ENCODE measurements at places on chromosomes 3 and 15.

DNA sequence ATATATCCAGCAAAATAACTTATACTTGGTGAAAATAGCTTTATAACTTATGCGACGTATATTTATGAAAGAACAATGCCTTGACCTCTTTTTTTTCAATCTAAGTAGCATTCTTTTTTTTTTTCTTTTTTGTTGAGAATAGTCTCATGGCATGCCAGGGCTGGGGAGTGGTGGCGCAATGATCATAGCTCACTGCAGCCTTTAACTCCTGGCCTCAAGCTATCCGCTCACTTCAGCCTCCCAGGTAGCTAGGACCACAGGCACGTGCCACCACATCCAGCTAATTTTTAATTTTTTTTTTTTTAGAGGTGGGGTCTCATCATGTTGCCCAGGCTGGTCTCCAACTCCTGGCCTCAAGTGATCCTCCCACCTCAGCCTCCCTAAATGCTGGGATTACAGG, 43.5 kb downstream of the RAB8B start:
- no peak for DNase-seq
- no peak overlapping the region for H3K27ac ChIP-seq
- no peak overlapping the region for H3K4me3 ChIP-seq
- H3K4me1 ChIP-seq = no peaks in the 10 kb centered on the region

- no peaks in the 10 kb centered on the region for H3K36me3 ChIP-seq
- DNase-seq = no peak
- H3K27me3 ChIP-seq = peaks cover 24% of the 10 kb centered on the region
- H3K4me3 ChIP-seq = no peak overlapping the region
- H3K4me1 ChIP-seq = no peaks in the 10 kb centered on the region
Measured at GRCh38 chr15:100980410-100981046, 61.4 kb downstream of the LRRK1 start.

DNA sequence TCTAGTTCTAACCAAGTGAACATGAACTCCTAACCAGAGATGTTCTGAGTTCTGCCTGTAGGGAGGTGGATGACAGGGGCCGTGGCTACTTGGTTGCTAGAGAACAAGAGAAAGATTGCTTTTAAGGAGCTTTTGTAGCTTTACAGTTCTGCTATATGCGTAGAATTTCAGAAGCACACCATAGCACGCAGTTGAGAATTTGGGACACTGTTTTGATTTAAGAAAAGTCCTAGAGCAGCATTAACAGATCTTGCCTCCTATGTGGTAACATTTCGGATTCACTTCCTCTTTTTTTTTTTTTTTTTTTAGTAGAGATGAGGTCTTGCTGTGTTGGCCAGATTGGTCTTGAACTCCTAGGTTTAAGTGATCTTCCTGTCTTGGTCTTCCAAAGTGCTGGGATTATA, 181.7 kb downstream of the TCF12 start:
- H3K4me3 ChIP-seq = no peak overlapping the region
- H3K4me1 ChIP-seq = no peaks in the 10 kb centered on the region
- DNase-seq = no peak
- peaks cover 3% of the 10 kb centered on the region for H3K36me3 ChIP-seq

DNA sequence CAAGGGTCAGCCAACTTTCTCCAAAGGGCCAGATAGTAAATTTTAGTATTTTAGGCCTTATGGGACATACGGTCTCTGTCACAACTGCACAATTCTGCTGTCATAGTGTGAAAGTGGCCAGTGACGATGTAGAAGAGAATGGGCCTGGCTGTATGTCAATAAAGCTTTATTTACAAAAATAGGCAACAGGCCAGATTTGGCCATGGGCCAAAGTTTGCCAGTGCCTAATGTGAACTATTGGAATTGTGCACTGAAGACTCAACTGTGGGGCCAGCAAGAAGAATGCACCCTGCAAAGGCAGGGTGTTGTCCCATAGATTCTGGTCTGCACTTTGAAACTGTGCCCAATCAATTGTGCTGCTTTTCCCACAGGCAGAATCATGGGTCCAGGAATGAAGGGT, 69.4 kb upstream of the PRR23E start:
- peak; percentile 8 for DNase-seq
- no peaks in the 10 kb centered on the region for H3K4me1 ChIP-seq
- H3K4me3 ChIP-seq = no peak overlapping the region
- no peaks in the 10 kb centered on the region for H3K36me3 ChIP-seq

DNA sequence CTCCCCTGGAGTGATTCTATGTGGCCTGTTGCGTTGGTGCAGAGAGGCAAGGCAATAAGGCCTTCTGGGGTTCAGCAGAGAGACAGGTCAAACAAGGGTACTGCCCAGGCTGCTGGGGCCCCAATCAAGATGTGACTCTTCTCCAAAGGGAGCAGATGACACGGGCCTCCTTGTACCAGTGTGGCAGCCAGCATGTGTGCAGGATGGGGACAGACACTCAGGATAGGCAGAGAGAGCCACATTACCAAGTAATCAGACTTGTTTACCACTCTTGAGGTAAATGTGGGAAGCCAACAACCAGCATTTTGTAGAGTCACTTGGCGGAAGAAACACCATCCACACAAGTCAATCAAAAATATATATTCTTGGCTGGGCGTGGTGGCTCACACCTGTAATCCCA, 95.3 kb upstream of the DLG1 start:
- H3K4me1 ChIP-seq = no peaks in the 10 kb centered on the region
- H3K27ac ChIP-seq = no peak overlapping the region
- no peak overlapping the region for H3K4me3 ChIP-seq
- no peaks in the 10 kb centered on the region for H3K36me3 ChIP-seq
- no peak for DNase-seq

DNA sequence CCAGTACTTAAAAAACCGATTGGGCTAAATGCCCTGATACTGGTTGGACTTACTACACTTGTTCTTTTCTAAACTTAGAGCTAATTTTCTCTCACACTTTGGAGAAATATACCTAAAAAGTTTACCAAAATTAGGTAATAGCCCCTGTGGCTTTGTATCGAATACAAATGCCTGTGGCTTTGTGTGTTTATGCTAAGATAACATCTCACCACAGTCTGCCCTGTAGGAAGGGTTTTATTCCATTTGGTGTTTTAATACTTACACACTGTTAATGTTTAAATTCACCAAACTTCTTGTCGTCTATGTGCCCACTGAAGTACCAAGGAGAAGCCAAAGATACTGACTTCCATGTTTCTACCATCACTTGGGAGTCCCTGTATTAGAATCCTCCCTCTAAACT, 66.4 kb downstream of the BCHE start:
- no peaks in the 10 kb centered on the region for H3K27me3 ChIP-seq
- no peaks in the 10 kb centered on the region for H3K36me3 ChIP-seq
- DNase-seq = no peak
- no peak overlapping the region for H3K4me3 ChIP-seq

- H3K4me1 ChIP-seq = peaks cover 4% of the 10 kb centered on the region
- no peaks in the 10 kb centered on the region for H3K36me3 ChIP-seq
- H3K27me3 ChIP-seq = peaks cover 100% of the 10 kb centered on the region
- peak; percentile 76 for DNase-seq
Measured at GRCh38 chr3:147373301-147373700, 33.0 kb downstream of the ZIC4 start.

- no peak overlapping the region for H3K4me3 ChIP-seq
- H3K27ac ChIP-seq = no peak overlapping the region
- H3K27me3 ChIP-seq = no peaks in the 10 kb centered on the region
- DNase-seq = no peak
- H3K36me3 ChIP-seq = no peaks in the 10 kb centered on the region
Measured at GRCh38 chr15:70870051-70870450, 16.1 kb upstream of the LARP6 start.

GRCh38 chr15:31347981-31348803, 21.6 kb downstream of the KLF13 start:
- no peaks in the 10 kb centered on the region for H3K27me3 ChIP-seq
- no peak for DNase-seq
- H3K4me3 ChIP-seq = no peak overlapping the region
- H3K27ac ChIP-seq = no peak overlapping the region
- H3K36me3 ChIP-seq = no peaks in the 10 kb centered on the region
- H3K4me1 ChIP-seq = no peaks in the 10 kb centered on the region

DNA sequence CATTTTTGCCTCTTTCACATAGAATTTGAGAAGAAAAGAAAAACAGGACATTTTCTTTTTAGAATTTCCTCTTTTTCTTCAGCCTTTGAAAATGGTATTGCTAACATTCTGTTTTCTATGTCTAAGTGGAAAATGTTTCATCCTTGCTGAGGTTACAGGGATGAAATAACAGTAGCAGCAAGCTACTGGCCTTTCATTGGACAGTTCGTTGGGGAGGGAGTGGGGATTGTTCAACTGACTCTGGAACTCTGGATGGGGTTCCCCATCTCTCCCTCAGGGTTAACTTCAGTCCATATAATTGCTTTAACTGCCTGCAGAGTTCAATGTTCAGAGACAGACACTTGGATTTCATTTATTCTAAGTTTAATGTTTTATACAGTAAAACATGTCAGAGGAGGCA, 346.0 kb downstream of the NLGN1 start:
- no peaks in the 10 kb centered on the region for H3K4me1 ChIP-seq
- DNase-seq = no peak

DNA sequence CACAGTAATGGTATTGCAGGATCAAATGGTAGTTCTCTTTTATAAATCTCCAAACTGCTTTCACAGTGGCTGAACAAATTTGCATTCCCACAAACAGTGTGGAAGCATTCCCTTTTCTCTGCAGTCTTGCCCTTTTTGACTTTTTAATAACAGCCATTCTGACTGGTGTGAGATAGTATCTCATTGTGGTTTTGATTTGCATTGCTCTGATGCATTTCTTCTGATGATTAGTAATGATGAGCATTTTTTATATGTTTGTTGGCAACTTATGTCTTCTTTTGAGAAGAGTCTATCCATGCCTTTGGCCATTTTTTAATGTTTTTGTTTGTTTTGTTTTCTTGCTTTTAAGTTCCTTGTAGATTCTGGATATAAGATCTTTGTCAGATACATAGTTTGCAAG, 316.1 kb upstream of the TMCO5A start:
- H3K27me3 ChIP-seq = no peaks in the 10 kb centered on the region
- no peak overlapping the region for H3K27ac ChIP-seq
- no peak for DNase-seq
- H3K4me3 ChIP-seq = no peak overlapping the region

DNA sequence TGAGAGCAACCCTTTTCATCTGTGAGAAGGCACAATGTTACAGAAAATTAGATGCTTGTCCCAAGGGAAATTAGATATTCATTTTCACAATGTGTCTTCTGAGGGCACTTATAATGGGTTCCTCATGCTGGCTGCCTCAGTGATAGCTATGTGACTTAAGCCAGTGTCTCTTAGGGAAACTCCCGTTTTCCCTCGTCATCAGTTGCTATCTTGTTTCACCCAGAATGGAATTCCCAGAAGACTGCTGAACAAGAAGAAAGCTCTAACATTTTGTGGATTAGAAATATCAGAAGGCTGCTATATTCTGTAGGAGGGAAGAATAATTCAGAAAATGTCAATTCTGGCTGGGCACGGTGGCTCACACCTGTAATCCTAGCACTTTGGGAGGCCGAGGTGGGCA, 67.9 kb upstream of the WDR72 start:
- H3K4me1 ChIP-seq = no peaks in the 10 kb centered on the region
- peaks cover 11% of the 10 kb centered on the region for H3K36me3 ChIP-seq

- H3K27me3 ChIP-seq = no peaks in the 10 kb centered on the region
- no peaks in the 10 kb centered on the region for H3K4me1 ChIP-seq
- H3K27ac ChIP-seq = no peak overlapping the region
- H3K4me3 ChIP-seq = no peak overlapping the region
- no peak for DNase-seq
- no peaks in the 10 kb centered on the region for H3K36me3 ChIP-seq
Measured at GRCh38 chr3:110859336-110859735, 212.3 kb upstream of the NECTIN3 start.

GRCh38 chr3:57787867-57788623, 31.9 kb downstream of the SLMAP start:
- no peak for DNase-seq
- H3K4me1 ChIP-seq = no peaks in the 10 kb centered on the region
- H3K27me3 ChIP-seq = no peaks in the 10 kb centered on the region
- no peak overlapping the region for H3K4me3 ChIP-seq
- no peak overlapping the region for H3K27ac ChIP-seq

DNA sequence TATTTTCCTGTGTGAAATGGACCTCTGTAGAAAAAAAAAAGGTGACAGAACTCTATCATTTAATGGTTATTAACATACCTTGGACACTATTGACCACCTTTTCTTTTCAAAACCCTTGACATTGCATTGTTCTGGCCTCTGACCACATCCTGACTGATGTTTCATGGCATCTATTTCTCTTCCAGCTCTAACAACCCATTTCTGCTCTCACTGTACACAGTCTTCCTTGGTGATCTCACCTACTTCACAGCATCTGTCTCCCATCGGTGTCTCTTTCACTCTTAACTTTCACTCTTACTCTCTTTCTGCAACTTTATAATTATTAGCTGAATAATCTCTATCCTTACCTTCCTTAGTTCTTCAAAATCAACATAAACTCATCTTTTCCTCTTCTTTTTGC, 217.4 kb upstream of the CD96 start:
- no peaks in the 10 kb centered on the region for H3K27me3 ChIP-seq
- peaks cover 2% of the 10 kb centered on the region for H3K4me1 ChIP-seq
- no peaks in the 10 kb centered on the region for H3K36me3 ChIP-seq
- no peak for DNase-seq
- H3K27ac ChIP-seq = no peak overlapping the region
- H3K4me3 ChIP-seq = no peak overlapping the region

- H3K27me3 ChIP-seq = peaks cover 13% of the 10 kb centered on the region
- H3K4me3 ChIP-seq = no peak overlapping the region
- no peak overlapping the region for H3K27ac ChIP-seq
Measured at GRCh38 chr3:44104043-44104442, 137.6 kb upstream of the TOPAZ1 start.

DNA sequence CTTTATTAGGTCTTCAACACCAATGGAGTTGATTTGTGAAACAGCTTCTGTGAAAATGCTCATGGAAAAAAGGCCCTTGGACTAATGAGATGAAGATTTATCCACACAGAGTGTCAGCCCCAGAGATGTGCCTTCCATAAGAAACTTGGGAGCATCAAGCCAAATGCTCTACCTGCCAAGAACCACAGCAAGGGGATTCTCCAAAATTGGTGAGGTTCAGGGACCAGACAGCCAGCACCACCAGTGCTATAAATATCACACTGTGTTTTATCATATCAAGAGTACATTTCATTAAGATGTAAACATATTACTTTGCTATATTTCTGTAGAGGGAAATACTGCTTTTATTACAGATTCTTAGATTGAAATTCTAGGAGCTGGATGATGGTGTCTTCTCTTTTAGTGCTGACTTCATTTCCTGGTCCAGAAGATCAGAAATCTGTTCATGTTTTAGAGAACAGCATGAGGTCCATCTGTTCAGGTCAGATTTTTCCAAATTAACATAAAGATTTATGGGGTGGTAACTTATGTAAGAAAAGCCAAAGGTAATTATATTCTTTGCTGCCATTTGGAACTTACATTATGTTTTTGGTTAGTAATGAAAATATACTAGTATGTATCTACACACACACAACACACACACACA, 17.7 kb downstream of the SLC35G2 start:
- no peak for DNase-seq
- H3K36me3 ChIP-seq = no peaks in the 10 kb centered on the region
- H3K27ac ChIP-seq = no peak overlapping the region

DNA sequence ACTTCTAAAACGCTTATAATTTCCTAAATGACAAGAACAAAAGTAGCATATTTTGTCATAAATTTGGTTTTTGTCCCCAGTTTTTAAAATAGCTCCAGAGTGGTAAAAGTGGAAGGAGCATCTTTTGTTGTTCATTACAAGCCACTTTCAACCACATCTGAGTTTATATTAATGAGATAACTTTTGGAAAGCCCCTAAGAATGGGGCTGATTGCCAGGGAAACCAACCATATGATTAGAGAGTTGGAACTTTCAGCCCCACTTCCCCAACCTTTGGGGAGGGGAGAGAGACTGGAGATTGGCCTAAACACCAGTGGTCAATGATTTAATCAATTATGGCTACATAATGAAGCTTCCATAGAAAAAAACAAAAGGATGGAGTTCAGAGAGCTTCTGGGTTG, 57.4 kb downstream of the CPA3 start:
- no peak overlapping the region for H3K4me3 ChIP-seq
- H3K27ac ChIP-seq = no peak overlapping the region
- DNase-seq = no peak
- H3K36me3 ChIP-seq = no peaks in the 10 kb centered on the region

Measured in endodermal cell (in vitro differentiated cells).